ENCODE measurements at places on chromosomes 12 and 14.

GRCh38 chr12:124109760-124110159 is 136.7 kb downstream of the ZNF664 start:
- no peak for DNase-seq

DNA sequence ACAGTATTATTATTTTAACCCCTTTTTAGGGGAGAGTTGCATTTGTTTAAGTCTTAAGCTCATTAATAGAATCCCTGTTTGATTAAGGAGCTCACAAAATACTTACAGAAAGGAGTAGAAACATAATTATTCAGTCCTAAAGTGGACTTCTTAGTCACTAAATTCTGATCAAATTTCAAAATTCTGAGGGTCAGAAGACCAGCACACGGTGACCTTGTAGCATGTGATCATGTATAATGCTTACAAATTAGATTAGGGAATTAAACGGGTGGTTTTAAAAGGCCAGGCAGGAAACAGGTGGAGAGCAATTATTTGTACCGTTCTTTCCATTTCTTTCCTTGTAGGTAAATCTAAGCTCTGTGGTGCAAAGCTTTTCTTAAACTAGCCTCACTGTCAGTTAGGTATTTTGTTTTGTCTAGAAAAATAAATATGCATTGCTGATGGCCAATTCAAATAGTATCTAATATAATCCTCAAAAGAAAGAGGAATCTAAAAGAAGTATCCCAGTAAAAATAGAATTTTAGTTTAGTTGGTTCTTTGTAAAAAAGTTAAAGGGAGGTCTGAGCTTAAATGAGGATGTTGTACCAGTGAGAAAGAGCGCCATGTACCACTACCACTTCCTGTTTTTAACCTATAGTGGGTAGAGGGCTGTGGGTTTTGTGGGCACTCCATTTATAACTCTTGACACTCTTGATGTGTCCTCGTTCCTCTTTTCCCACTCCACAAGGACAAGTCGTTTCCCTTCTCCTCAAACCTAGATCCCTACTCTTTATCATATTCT is 51.1 kb downstream of the SLC38A1 start:
- DNase-seq, result no peak

DNA sequence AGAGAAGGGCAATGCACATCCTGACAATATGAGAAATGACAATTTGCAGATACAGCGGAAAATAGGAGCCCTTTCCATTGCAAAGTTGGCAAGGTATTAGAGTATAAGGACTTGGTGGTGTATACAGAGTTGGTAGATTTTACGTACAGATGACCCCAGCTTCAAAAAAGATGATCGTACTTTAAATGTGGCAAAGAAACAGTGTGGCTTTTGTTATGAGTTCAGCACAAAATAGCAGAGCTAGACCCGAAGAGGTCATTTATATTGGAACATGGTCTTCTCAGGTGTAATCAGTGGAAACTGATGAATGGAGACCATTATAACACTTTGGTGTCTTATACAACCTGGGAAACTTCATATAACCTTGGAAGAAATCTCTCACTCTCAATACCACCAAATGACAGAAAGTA is 2.3 kb downstream of the CLEC2B start:
- no peak for DNase-seq

- no peak for DNase-seq
Observed at GRCh38 chr12:24232531-24232930, 283.1 kb upstream of the SOX5 start.

DNA sequence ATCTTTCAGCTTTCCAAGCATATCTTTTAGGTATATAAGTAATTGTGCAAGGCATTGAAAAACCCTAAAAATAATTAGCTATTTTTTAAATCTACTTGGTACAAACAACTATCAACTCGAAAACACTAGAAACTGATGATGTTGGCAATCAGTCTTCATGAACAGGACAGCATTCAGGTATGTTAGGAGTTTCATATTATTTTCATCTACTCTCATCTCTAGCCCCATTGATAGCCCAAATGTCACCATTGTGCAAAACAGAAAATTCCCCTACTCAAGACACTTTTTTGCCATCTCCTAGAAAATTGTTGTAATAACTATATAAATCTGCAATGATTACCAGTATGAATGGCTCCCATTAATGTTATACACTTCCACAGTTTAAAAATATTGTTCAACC is 144.5 kb upstream of the KRAS start:
- DNase-seq, result no peak

GRCh38 chr14:35390577-35391387 is 13.8 kb downstream of the NFKBIA start:
- DNase-seq, result no peak

- DNase-seq, result no peak
Observed at GRCh38 chr12:65323070-65323469, 44.6 kb downstream of the MSRB3 start.

DNA sequence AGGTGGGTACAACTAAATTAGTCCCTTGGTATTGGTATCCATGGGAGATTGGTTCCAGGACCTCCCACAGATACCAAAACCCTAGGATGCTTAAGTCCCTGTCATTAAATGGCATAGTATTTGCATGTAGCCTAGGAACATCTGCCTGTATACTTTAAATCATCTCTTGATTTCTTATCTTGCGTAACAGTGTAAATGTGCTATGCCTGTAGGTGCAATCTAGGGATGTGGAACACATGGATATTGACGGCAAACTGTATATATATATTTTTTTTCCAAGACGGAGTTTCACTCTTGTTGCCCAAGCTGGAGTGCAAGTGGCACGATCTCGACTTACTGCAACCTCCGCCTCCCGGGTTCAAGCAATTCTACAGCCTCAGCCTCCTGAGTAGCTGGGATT is 1.5 kb downstream of the KNTC1 start:
- DNase-seq, result no peak

- DNase-seq, result no peak
Observed at GRCh38 chr14:92317511-92317910, 5.5 kb upstream of the SLC24A4 start.

- no peak for DNase-seq
Observed at GRCh38 chr12:79121486-79121885, 256.9 kb downstream of the SYT1 start.

GRCh38 chr14:59688224-59689170 is 111.9 kb upstream of the CCDC175 start:
- DNase-seq, result peak; percentile 19

DNA sequence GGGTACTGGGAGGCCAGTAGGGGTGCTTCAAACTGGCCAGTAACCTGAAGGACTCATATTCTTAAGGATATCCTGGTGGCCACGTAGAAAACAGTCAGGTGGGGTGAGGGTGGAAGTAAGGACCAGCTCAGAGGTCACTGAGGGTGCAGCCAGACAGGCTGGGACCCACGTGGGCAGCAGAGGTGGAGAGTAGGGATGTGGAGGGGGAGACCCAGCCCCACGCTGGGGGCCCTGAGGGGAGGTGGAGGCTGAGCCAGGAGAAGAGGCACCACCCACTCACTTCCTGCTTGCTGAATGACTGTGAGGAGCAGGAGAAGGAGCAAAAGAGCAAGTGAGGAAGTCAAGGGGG is 12.6 kb upstream of the SERPINA3 start:
- no peak for DNase-seq

- no peak for DNase-seq
Observed at GRCh38 chr12:14961466-14962152, at the start of gene ARHGDIB. Gene ARHGDIB (minus strand): TSS chr12:14961601. CDS start chr12:14950712, 10,889 bp downstream.

- DNase-seq, result no peak
Observed at GRCh38 chr12:73383584-73384222, 1111.5 kb downstream of the TRHDE start.

- no peak for DNase-seq
Observed at GRCh38 chr12:98838231-98838647, 193.1 kb downstream of the APAF1 start.

GRCh38 chr12:24049728-24050127 is 100.3 kb upstream of the SOX5 start:
- no peak for DNase-seq

DNA sequence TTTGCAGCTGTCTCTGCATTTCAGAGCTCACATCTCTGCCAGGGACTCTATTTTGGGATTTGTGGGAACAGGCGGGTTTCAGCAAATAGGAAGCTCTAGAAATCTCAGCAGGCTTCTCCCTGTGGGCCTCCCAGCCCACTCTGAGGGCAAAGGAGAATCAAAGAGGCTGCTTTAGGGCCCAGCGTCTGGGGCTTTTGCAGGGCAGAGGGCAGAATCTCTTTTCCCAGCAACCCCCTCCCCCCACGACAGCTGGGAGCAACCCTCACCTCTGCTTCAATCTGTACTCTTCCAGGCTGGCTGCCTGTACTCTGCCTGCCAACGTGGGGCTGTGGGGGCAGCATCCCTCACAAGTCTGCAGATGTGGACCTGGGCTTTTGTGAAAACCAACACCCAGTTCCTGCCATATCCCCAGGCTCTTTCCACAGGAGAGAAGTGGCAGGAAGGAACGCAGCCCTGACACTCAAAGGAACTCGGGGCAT is 529.6 kb upstream of the TBX3 start:
- DNase-seq, result no peak

- no peak for DNase-seq
Observed at GRCh38 chr14:31510222-31510621, 22.4 kb upstream of the GPR33 start.

GRCh38 chr14:105135700-105136395 is 32.7 kb downstream of the JAG2 start:
- no peak for DNase-seq

- no peak for DNase-seq
Observed at GRCh38 chr12:93862424-93862823, 185.2 kb downstream of the CRADD start.

DNA sequence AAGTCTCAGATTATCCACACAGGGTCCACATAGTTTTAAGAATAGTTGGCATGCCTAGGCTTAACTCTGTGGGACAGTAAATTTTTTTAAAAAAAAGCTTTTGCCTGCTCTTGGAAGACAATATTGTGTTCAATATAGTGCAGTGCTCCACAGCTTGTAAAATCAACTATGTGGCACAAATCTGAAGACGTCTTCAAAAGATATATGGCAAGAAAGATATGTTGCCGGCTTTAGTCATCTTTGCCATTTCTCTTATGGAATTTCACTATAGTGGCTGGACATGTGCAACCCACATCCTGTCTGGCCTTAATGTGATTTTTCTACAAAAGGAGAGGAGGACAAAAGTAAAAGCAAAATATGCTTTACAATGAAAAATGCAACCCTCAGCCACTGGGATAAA is 90.5 kb downstream of the MGST1 start:
- no peak for DNase-seq

DNA sequence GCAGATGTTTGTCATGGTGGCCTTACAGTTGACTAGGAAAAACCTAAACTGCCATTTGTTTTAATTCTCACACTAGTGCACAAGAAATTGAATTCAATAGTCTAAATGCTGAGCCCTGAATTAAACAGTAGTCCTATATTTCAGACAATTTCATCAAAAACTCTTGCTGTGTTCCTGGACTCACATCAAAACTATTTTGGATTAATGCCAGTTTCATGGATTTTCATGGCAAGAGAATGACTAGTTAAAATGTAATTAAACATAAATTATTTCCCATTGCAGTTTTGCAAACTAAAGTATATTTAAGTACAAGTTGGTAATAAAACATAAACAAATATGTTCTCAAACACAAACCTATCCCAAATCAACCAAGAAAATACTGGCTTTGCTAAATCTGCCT is 468.0 kb upstream of the PRICKLE1 start:
- DNase-seq, result no peak

- no peak for DNase-seq
Observed at GRCh38 chr14:42407153-42407552, 800.5 kb downstream of the LRFN5 start.

GRCh38 chr14:91980157-91980556 is 32.7 kb upstream of the FBLN5 start:
- DNase-seq, result no peak

GRCh38 chr14:31026077-31026449 is at the start of gene STRN3:
Gene STRN3 (minus strand): TSS chr14:31026379. CDS start chr14:31026185, 194 bp downstream.
- DNase-seq, result no peak

DNA sequence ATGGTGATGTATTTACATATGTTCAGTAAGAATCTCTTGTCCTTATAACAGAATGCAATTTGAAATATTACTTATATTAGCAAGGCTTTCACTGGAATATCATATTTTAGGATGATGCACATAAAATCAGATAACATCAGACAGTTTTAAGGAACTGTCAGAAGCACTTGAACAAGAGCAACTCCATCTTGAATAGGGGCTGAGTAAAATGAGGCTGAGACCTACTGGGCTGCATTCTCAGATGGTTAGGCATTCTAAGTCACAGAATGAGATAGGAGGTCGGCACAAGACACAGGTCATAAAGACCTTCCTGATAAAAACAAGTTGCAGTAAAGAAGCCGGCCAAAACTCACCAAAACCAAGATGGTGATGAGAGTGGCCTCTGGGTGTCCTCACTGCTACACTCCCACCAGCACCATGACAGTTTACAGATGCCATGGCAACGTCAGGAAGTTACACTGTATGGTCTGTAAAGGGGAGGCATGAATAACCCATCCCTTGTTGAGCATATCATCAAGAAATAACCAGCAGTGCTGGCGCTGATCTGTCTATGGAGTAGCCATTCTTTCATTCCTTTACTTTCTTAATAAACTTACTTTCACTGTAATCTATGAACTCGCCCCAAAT is 27.6 kb upstream of the ETV6 start:
- no peak for DNase-seq

- no peak for DNase-seq
Observed at GRCh38 chr12:59084511-59085375, 164.4 kb upstream of the LRIG3 start.

GRCh38 chr12:30719060-30719459 is 23.4 kb upstream of the IPO8 start:
- no peak for DNase-seq

GRCh38 chr14:98578204-98578603 is 693.8 kb downstream of the BCL11B start:
- no peak for DNase-seq

- no peak for DNase-seq
Observed at GRCh38 chr12:52233462-52234207, 592 bp downstream of the KRT7 start.

GRCh38 chr14:100446572-100446971 is 123.4 kb downstream of the SLC25A47 start:
- no peak for DNase-seq

GRCh38 chr14:21874946-21875345 is 201.3 kb upstream of the OR4E1 start:
- DNase-seq, result no peak

DNA sequence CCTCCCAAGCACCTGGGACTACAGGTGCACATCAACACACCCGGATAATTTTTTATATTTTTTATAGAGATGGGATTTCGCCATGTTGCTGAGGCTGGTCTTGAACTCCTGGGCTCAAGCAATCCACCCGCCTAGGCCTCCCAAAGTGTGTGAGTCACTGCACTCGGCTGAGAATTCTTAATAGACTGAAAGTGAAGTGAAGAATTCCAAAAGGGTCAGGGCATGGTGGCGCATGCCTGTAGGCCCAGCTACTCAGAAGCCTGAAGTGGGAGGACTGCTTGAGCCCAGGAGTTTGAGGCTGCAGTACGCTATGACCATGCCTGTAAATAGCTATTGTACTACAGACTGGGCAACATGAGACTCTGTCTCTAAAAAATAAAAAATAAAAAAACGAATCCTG is 43.7 kb downstream of the TCHP start:
- DNase-seq, result no peak
